ENCODE measurements at places on chromosomes 6 and 20.

DNA sequence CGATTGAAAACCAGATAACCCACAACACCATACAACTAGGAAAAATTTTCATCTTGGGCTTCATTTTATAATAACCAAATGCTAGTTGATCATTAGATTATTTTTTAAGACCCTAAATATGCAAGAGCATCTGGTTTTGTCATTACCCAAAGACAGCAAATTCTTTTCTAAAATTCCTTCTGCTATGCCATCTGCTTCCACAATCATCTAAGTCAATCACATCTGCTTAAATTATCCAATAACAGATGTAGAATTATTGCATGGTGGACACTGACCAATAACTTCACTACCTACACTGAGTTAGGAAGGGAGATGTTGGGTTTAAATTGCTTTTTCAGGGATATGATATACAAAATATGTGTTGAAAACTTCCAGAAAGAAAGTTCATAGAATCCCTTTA is 41.9 kb downstream of the PKHD1 start:
- no peak for DNase-seq

GRCh38 chr6:158124288-158124687 is 43.8 kb downstream of the SERAC1 start:
- no peak for DNase-seq

DNA sequence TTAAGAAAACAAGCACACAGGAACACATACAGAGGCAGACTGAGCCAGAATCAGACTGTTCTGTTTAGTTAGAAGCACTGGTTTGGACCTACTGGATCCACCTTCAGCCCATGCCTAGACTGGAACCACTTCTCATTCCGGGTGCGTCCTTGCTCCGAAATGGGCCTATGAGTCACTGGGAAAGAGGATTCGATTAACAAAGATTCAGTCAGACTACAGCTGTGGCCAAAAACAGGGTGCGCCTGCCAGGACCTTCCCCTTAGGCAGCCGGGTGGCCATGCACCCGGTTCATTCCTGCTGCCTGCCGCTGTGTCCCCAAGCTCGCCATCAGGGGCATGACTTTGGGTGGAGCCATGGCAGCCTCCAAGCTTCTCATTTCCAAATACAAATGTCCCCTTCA is 14.5 kb upstream of the KCNK5 start:
- DNase-seq, result no peak

GRCh38 chr6:152736687-152737273 is 13.8 kb upstream of the VIP start:
- no peak for DNase-seq

DNA sequence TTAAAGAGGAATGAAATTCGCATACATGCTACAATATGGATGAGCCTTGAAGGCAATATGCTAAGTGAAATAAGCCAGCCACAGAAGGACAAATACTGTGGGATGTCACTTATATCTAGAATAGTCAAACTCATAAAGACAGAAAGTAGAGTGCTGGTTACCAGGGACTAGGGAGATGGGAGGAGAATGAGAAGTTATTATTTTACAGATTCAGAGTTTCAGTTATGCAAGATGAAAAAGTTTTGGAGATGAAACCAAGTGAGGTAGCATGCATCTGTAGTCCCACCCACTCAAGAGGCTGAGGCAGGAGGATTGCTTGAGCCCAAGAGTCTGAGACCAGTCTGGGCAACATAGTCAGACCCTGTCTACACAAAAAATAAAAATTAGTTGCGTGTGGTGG is 82.5 kb upstream of the ARID1B start:
- no peak for DNase-seq

- no peak for DNase-seq
These were observed 32.1 kb upstream of the JAG1 start for GRCh38 chr20:10705801-10706459.

DNA sequence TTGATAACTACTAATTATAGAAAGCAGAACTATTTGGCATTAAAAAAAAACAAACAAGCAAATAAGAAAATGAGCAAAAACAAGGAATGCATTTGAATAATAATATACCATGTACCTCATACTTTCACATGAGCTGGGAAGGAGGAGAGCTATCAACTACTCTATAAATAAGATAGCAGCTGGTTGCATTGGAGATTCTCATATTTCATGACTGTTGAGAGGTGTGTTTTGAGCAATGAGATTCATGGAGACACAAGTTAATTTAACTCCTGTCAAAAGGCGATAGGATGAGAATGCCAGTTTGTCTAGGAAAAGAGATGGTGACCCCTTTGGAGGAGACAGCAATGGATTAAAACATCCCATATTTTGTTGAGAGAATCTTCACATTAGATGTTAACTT is 348.8 kb upstream of the SPTLC3 start:
- DNase-seq, result no peak

DNA sequence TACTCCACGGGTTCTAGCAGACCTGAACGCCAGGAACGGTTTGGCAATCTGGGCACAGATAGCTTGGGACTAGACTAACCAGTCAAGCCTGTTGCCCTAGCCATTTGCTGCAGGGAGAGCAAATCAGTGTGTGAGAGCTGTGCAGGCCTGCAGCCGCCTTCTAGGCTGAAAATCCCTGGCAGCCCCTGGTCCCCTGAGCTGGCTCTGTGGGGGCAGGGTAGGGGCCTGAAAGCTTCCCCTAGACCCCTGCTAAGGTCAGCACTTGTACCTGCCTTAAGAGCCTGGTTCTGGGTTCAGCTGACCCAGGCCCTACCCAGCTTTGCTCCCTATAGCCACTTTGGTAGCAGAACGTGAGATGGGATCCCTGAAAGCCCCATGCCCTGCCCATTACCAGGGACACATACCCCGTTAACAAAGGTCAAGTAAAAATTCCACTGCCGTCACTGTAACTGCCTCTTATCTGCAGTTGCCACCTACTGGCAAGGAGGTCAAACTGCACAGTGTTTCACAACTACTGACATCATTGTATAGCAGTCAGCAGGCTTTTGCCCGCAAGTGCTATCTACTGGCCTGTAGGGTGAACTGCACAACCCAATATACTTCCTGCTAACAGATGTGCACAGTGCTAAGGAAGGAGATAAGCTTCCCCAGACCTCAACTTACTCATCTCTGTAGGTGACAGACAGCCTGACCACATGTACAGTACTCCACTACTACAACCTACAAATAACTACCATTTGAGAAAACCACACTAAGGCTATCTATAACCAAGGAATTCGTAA is 95.1 kb upstream of the OLIG3 start:
- peak; percentile 16 for DNase-seq

- DNase-seq, result peak; percentile 42
These were observed 39.4 kb upstream of the ENPP4 start for GRCh38 chr6:46090115-46091079.

DNA sequence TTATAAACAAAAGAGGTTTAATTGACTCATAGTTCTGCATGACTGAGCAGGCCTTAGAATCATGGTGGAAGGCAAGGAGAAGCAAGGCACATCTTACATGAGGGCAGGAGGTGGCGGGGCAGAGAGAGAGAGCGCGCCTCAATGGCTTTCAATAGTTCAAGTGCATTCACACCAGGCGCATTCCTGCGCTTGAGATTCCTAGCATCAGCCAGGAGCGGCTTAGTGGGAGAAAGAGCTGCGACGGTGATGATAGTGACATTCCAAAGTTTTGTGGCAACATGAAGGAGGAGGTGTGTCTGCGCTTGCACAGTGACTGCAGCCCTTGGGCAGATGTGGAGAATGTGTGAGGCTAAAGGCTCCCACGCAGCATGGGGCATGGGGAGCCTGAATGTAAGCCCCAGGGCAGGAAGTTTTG is 25.0 kb upstream of the EMILIN3 start:
- DNase-seq, result no peak

GRCh38 chr6:50823094-50823920 is 4.6 kb downstream of the TFAP2B start:
- DNase-seq, result no peak

GRCh38 chr6:128256095-128256494 is 264.3 kb downstream of the PTPRK start:
- DNase-seq, result no peak

- no peak for DNase-seq
These were observed 57.0 kb downstream of the TULP4 start for GRCh38 chr6:158369241-158369640.

DNA sequence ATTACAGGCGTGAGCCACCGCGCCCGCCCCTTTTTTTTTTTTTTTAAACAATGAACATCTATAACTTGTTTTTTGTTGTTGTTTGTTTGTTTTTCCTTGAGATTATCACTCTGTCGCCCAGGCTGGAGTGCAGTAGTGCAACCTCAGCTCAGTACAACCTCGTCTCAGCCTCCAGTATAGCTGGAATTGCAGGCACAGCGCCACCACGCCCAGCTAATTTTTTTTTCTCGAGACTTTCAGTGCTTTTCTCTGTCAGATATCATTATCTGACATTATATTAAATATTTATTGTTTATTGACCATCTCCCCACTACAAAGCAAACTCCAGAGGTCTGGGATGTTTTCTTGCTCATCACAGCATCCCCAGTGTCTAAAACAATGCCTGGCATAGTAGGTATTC is 2.3 kb upstream of the DLK2 start:
- DNase-seq, result no peak

DNA sequence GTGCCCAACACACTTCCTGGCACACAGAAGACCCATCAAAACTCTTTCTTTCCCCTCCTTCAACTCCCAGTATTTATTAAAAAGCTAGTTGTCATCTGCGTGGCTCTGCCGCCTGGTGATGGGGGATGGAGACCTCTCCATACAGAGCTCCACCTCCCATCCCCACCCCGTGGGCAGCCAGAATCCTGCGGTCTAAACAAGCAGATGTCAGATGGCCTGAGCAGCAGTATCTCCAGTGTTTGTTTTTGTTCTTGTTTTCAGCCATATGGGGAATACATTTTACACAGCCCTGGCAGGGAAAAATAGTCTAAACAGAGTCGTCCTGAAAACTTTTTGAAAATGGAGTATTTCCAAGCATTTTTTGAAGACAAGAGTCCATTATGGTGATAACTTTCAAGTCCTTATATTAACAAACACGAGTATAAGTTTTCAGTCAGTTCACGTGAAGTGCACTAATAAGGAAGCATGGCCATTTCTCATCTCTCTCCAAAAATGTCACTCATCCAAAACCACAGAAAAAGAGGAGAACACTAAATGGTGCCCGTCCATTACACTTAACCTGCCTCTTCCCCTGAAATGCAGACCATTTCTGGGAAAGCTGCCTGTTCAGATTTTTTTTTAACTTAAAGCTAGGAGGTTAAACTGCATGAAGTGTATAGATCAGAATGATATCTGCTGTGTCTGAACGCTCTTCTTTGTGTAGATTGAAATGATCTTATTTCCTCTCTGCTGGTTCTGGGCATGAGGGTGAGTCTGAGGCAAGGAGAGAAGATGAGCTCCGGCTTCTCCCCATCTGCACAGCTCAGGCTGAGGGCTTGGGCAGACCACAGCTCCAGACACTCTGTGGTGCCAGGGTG is 91.0 kb downstream of the TCP11 start:
- DNase-seq, result peak; percentile 85

DNA sequence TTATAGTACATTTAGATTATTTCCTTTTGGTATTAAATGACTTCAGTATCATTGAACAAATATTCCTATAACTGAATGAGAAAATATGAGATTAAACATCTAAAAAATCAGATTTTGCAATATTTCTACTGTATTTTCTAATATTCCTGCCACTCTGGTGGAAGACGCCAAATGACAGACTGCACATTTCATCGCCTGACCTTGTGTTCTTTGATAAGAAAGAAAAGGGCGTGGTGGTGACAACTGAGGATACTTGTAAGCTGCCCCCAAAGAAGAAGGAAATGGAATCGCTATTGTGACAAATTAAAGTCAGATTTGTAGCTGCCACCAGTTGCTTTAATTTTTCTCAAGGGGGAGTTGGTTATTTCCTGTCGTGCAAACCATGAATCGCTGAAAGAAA is 131.3 kb downstream of the MTFR2 start:
- no peak for DNase-seq

GRCh38 chr20:5173751-5174150 is 46.9 kb downstream of the CDS2 start:
- no peak for DNase-seq
